ENCODE measurements at places on chromosomes 13 and 19. TPM values are rescaled to one million over a fixed set of nuclear protein-coding genes. Genes with fewer than 3 reads are reported as not detected.

PBX4 gene
- total RNA-seq, result 3.4 TPM

PCDH8 gene
- not detected for total RNA-seq

SPC24 gene
- total RNA-seq, result 9.0 TPM

CARD8 gene
- 25.0 TPM for total RNA-seq

PSG11 gene
- total RNA-seq, result not detected

F2RL3 gene
- not detected for total RNA-seq

Measured in hair follicle dermal papilla cell (primary cell).